ENCODE measurements at places on chromosomes 5 and 9.

DNA sequence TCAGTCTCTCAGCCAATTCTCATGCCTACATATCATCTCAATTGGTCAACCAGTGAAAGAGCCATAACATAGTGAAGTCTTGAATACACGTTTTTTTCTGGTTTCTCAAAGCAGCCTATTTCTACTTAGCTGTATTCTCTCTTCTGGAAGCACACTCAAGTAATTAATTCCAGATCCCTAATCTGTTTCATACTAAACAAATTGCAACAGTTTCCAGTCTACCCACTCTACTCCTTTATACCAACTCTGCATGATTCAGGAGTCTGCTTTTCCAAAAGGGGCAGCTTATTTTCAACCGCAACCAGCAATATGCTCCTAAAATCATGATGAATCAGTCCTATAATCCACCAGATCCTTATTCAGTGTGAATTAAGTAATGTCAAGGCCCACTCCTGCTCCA lies 211.7 kb downstream of the TLE1 start:
- DNase-seq = no peak

DNA sequence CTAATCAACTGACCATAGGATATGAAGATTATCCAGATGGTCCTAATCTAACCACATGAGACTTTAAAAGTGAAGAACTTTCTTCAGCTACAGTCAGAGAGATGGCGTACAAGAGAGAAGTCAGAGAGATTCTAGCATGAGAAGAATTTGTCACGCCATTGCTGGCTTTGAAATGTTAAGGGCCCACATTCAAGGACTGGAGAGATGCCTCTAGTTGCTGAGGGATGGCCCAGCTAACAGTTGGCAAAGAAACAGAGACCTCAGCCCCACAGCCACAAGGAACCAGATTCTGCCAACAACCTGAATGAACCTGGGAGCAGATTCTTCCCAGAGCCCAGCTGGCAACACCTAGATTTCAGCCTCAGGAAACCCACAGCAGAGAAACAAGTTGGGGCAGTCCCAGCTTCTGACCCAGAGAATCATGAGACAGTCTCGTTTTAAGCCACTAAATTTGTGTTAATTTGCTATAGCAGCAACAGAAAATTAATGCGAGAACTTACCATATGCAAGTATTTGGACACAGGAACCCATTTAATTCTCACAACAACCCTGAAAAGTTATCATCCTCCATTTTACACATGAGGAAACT lies 132.0 kb downstream of the MLLT3 start:
- DNase-seq = no peak

DNA sequence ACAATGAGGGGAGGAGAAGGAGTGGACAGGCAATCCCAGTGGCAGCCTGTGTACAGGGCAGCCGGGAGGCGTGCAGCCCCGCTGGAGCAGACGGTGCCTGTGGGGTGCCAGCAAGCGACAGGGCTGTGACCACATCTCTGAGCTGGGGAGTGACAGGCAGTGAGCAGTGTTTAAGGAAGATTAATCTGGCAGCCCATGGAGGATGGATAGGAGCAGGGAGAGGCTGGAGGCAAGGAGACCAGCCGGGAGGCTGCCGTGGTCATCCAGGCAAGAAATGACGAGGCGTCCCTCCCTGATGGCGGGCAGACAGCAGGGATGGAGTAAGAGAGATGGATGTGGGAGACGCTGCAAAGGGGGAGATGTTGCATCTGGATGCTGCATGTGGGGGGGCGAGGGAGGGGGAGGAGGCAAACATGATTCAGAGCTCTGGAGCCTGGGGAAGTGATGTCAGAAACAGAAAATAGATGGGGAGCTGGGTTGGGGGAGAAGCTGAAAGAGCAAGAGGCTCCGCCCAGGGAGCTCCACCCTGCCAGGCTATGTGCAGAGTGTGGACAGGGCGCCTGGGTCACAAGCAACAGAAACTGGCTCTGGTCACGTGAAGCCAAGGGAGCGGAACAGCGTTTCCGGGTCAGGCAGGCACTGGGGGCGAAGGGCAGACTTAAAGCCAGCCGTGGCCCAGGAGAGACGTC lies 12.6 kb downstream of the UNC5A start:
- no peak for DNase-seq

DNA sequence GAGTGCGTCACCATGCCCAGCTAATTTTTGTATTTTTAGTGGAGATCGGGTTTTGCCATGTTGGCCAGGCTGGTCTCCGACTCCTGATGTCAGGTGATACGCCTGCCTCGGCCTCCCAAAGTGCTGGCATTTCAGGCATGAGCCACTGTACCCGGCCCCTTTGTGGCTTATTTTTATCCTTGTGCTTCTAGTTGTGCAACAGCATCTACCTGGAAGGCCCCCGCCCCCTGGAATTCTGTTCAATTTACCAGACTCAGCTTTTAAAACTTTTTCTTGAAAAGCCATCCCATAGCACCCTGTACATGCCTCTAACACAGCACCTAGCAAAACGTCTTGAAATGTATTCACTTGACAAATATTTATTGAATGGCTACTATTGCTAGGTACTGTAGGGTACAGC lies 9.7 kb upstream of the GPBP1 start:
- DNase-seq = no peak

DNA sequence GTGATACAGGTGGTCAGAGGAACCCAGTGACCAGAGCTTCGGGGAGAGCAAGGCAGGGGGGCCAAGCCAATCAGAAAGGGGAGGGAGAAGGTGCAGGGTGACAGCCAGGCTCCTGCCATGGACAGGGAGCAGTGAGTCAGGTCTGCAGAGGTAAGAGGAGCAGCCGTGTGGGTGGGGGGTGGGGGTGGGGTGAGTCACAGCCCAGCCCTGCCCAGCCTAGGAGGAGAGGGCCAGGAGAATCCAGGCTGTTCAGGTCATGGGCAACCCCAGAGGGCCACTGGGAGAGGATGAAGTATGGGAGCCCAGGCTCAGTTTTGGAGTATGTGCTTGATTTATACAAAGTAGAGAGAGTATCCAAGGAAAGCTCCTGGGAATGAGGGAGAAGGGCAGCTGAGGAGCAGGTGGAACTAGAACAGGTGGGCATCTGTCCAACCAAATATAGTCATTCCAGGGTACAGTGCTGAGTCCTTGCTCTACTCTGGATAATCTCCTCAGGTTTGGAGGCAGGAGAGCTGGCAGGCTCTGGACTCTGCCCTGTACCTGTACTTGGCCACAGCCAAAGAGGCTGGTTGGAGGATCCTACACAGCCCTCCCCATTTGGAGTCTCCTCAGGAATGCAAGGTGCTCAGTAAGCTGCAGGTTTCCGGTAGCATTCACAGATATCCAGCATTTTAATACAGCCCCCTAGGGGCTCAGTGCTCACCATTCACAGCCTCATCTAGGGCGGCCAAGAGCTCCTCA lies 1.6 kb downstream of the HBEGF start:
- no peak for DNase-seq

GRCh38 chr5:31487506-31487905 lies 44.4 kb downstream of the DROSHA start:
- DNase-seq = no peak

- DNase-seq = no peak
Observed at GRCh38 chr9:127522727-127523126, 71.4 kb downstream of the LRSAM1 start.

DNA sequence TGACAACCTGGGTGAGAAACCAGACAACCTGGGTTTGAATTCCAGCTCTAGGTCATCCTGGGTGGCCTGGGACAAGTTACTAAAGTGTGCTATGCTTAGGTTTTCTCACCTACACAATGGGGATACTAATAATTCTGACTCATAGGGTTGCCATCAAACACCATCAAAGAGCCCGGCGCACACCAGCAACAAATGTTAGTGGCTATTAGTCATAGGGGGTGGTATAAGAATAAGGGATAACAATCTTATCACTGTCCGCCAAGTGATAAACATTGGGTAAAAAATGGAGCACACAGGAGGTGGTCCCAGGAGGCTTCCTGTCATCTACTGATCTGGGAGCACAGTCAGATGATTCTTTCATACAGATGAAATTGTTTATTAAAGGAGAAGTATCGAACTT lies 61.4 kb upstream of the AFAP1L1 start:
- no peak for DNase-seq

DNA sequence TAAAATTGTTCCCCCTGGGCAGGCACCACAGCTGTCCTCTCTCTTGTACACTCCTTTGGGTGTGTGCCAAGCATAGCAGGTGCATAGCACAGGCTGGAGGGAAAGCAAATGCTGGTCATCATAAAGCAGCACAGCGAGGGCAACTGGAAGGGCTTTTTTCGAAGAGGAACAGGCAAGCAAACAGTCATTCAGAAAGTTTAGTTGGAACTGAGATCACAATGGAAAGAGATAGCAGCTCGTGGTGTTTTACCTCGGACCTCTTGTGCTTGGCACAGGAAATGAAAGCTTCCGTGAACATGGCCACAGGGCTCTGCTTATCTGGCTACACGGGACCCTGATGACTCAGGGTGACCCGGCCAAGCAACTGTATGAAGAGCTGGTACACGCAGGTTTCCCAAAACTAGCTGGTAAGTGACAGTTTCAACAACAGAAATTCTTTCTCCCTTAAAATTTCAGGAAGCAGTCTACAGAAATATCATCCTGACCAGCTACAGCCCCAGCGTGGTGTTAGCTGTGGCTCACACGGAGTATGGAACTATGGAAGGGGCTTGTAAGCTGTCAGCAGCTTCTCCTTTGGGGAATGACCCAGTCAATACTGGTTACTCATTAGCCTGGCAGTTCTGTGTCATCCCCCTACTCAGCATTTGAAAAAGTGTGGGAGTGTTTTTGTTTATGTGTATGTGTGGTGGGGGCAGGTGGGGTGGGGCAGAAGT lies 48.1 kb downstream of the POC5 start:
- no peak for DNase-seq

- peak; percentile 18 for DNase-seq
Observed at GRCh38 chr5:135569755-135570452, 8.9 kb downstream of the CXCL14 start.

DNA sequence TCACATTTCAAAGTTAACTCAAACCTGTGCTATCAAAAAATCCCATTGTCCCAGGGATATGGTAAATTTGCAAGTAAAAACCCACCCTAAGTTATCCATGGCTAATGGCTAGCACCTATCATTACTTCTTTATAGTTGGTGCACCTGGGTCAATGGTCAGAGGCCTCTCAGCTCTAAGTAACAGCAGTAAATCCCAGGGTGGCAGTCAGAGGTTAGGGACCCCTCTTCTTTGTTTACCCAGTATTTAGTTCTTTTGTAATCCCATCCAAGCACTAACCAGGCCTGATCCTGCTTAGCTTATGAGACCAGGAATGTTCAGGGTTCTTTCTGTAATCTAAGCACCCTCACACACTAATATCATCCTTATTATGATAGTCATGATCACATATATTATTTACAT lies 52.1 kb upstream of the WWC1 start:
- DNase-seq = no peak

GRCh38 chr9:132582276-132582785 lies at the start of gene BARHL1:
BARHL1 (plus strand) TSS chr9:132582606; CDS start chr9:132582798, 192 bp downstream.
- DNase-seq = no peak

GRCh38 chr9:111412280-111412679 lies 71.9 kb downstream of the ECPAS start:
- no peak for DNase-seq

DNA sequence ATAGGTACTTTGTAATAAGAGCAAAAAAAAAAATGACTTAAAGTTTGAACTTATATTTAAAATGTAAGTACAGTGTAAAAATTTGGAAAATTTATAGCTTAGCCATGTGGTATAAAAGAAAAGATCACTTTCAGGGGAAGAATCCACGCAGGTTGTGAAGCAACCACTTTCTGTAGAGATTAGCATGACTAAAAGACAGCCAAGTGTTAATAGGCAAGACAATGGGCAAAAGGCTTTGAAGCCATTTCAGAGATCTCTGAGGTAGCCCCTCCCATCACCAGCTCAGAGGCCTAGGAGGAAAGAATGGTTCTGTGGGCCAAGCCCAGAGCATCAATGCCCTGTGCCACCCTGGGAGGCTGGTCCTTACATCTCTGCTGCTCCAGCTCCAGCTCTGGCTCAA lies 346.3 kb upstream of the CHD1 start:
- DNase-seq = no peak

GRCh38 chr5:74044936-74045335 lies 418.9 kb downstream of the ARHGEF28 start:
- DNase-seq = no peak

- no peak for DNase-seq
Observed at GRCh38 chr5:33994845-33995244, 10.4 kb upstream of the SLC45A2 start.

DNA sequence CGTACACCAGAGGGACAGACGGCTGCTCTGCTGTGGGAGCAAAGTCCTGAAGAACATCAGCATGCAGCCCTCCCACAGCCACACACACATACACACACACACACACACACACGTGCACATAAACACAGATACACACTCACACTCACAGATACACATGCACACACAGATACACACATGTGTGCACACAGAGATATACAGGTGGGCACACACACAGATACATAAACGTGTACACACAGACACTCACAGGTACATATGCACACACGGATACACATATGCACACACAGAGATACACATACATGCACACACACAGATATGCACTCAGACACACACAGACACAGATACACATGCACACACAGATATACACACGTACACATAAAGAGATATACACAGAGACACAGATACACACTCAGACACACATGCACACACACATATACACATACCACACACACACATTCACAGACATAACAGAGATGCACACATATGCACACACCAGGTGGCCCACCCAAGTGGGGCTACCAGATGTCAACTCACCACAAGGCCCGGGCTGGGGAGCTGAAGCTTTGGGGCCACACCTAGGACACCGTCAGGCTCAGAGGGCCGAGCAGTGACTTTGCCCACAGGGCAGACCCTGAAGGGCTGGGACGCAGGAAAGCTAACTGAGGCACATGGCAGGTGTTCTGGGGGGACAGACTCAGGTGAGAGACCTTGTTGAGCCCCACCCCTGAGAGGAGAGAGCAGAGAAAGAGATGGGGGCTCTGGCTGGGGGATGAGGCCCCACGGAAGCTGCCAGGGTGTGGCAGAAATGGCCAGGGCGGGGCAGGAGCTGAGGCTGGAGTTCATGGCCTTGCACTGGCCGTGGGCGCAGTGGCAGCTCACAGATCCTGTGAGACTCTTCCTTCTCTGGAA lies 148.6 kb upstream of the PPP1R26 start:
- no peak for DNase-seq

DNA sequence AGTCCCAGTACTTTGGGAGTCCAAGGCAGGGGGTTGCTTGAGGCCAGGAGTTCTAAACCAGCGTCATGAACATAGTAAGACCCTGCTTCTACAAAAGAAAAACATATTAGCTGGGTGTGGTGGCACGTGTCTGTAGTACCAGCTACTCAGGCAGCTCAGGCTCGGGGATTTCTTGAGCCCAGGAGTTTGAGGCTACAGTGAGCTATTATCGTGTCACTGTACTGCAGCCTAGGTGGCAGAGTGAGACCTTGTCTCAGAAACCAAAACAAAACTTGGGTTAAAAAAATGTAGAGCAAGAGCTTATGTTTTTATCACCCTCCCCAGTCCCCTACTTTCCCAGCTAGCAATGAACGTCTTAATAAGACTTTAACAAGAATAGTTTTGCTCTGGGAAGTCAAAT lies 46.7 kb downstream of the UHRF2 start:
- DNase-seq = no peak

- DNase-seq = peak; percentile 36
Observed at GRCh38 chr9:111961575-111961974, 65.0 kb downstream of the UGCG start.

- no peak for DNase-seq
Observed at GRCh38 chr5:134227259-134227658, 1.4 kb upstream of the PPP2CA start.
